ENCODE measurements at places on chromosomes 7 and 10. TPM values are rescaled to one million over a fixed set of nuclear protein-coding genes. Genes with fewer than 3 reads are reported as not detected.

- no peak for DNase-seq
Measured at GRCh38 chr10:75602341-75602740, 170.9 kb downstream of the LRMDA start.

DNA sequence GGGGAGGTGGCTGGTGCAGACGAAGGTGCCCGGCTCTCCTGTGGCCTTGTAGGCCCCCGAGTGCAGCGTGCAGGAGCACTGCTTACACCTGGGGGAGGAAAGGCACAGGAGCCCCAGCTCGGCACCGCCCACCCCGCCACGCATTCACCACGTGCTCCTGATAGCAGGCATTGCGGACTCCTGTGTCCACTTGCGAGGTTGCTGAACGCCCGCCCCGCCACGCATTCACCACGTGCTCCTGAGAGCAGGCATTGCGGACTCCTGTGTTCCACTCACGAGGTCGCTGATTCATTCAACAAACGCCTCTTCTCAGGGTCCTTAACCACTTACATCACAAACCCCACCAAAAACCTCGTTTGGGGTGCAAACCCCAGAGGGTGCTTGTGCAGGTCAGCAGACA lies 13.9 kb downstream of the MICALL2 start:
- DNase-seq, result no peak

DNA sequence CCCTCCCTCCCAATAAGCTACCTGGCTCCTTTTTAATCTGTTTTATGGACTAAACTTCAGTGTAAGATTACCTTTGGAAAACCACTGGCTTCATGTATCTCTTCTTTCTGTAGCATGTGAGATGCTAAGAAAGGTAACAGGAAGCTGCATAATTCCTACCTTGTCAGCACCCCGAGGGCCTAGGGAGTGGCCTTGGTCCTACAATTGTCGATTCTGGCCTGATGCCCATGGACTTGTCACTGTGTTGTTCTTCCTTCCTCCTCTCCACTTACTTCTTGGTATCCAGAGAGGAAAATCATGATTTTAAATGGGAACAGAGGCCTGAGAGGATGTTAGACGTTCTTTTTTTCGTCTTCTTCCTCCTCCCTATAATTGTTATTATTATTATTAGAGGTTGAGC lies 42.9 kb upstream of the PDZD8 start:
- no peak for DNase-seq

- no peak for DNase-seq
Measured at GRCh38 chr7:50119815-50120637, 27.0 kb upstream of the ZPBP start.

DNA sequence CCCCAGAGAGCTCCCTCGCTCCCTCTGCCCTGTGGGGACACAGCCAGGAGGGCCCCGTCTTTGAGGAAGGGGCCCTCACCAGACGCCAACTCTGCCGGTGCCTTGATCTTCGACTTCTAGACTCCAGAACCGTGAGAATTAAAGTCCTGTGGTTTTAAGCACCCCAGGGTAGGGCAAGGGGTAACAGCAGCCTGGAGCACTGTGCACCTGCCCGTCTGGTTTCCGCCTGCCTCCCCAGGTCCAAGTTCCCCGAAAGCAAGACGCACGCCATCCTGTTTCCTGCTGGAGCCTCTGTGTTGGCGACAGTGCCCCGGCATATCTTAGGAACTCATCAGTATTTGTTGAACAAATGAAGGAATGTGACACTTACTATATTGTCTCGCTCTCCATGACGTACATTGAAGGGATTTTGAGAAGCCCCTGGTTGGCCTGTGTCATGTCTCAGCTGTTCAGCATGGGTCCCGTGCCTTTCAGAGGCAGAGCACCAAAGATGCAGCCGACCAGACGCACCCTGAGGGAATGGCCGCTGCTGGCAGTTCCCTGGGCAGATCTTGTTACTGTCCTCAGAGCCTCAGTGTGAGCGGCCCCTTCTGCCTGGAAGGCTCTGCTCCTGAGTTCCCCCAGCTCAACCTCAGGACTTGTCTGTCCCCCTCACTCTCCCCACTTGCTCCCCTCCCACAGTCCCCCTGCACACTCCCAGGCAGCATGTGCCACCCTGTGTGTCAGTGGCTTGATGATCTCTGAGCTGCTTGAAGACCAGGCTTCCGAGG lies 226.2 kb downstream of the TCERG1L start:
- DNase-seq, result no peak

- DNase-seq, result no peak
Measured at GRCh38 chr7:90061077-90061476, 93.2 kb upstream of the STEAP1 start.

- DNase-seq, result no peak
Measured at GRCh38 chr7:37352251-37352880, 96.3 kb downstream of the ELMO1 start.

GRCh38 chr10:126090911-126091728 lies 194.8 kb downstream of the FANK1 start:
- DNase-seq, result no peak

DNA sequence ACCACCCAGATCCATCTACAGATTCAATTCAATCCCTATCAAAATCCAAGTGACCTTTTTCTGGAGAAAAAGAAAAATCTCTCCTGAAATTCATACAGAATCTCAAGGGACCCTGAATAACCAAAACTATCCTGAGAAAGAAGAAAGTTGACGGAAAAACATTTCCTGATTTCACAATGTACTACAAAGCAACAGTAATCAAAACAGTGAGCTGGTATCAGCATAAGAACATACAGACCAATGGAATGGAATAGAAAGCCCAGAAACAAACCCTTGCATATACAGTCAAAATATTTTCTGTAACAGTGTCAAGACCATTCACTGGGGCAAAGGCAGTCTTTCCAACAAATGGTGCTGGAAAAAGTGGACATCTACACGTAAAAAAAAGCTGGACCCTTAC lies 89.9 kb downstream of the JMJD1C start:
- DNase-seq, result no peak

DNA sequence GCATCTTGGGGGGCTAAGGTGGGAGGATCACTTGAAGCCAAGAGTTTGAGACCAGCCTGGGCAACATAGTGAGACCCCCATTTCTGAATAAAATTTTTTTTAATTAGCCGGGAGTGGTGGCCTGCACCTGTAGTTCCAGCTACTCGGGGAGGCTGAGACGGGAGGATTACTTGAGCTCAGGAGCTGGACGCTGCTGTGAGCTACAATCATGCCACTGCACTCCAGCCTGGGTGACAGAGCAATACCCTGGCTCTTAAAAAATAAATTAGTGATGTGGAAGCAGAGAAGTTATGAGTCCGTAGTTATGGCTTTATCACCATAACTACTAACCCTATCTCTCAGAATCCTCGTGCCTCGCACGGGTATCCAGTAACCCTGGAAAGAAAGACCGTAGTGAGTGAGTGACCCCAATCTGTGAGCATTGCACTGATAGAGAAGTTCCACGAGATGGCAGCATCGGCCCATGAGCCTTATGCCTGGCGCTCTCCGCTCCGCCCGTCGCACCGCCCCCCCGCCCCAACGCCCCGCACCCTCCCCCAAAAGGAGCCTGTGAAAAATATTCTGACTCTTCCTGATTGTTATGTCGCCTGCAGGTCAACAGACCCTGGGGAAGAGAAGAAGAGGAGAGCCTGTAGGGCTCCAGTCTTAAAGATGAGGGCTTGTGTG lies 4.9 kb upstream of the SLC29A3 start:
- no peak for DNase-seq

DNA sequence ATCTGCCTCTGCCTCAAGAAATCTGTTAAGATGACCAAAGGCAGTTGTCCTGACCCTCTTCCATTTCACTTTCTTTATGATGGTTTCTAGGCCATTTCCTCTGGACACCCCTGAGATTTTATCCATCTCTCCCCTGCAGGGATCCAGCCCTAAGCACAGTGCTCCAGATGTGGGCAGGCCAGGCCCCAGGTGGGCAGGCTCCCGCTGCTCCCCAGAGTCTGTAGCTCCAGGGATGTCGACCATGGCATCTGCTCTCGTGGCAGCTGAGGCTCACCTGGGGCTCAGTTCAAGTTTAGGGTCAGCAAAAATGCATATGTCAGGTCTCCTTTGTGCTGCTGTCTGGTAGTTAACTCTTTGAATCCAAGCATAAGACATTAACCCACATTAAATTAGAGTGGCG lies 11.8 kb downstream of the CEP41 start:
- no peak for DNase-seq

- DNase-seq, result no peak
Measured at GRCh38 chr10:73937333-73938043, 26.6 kb downstream of the PLAU start.

GRCh38 chr10:116262678-116263077 lies 10.3 kb downstream of the GFRA1 start:
- DNase-seq, result no peak

DNA sequence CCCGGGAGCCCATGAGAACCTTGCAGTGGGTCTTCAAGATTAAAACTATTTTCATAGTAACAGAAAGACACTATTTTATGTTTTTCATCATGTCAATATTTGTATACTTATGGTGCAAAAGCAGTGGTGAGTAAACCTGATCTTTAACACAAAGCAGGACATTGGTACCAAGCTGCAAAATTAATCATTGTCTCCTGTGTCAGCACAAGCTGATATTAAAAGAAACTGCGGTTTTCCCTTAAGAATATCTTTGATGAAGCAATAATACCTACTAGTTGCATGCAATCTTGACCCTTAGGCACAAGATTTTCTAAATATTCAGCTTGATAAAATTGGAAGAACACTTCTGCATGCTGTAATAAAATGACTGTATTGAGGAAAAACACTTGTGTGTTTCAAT lies 121.7 kb downstream of the MDFIC start:
- DNase-seq, result no peak

DNA sequence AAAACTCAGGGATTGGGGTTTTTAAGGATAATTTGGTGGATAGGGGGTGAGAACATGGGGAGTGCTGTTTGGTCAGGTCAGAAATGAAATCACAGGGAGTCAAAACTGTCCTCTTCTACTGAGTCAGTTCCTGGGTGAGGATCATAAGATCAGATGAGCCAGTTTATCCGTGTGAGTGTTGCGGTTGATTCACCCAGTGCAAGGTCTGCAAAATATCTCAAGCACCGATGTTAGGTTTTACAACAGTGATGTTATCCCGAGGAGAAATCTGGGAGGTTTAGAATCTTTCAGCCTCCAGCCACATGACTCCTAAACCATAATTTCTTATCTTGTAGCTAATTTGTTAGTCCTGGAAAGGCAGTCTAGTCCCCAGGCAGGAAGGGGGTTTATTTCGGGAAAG lies 31.7 kb upstream of the AGR2 start:
- DNase-seq, result no peak

DNA sequence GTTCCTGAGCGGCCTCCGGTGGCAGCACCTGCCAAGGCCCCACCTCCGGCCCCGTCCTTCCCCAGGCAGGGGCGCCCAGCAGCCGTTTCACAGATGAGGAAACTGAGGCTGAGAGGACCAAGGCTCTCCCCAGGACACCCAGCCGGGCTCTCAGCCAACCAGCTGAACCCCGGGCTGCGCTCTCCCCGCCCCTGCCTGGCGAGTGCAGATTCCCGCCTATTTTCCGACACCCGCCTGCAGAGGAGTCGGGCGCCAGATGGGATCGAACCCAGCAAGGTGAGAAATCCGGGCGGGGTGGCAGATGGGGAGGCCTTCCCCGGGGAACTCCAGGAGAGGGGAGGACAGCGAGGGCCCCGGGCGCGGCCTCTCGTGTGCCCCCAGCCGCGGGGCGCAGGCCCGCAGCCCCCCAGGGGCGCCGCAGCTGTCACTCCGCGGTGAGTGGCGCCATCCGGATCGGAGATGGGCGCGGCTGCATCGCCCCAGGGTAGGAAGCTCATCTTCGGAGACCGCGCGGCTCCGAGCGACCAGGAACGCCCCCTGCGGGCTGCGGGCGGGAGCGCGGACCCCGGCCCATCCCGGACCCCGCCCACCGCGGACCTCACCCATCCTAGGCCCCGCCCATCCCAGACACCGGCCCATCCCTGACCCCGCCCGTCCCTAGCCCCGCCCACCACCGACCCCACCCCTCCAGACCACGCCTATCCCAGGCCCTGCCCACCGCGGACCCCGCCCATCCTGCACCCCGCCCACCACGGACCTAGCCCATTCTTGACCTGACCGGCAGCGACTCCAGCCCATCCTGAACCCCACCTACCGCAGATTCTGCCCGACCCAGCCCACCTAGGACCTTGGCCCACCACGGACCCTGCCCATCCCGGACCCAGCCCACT lies 90.3 kb downstream of the MICALL2 start:
- no peak for DNase-seq

- no peak for DNase-seq
Measured at GRCh38 chr10:59448616-59449015, 86.3 kb upstream of the FAM13C start.

- no peak for DNase-seq
Measured at GRCh38 chr7:16554518-16555236, 28.1 kb downstream of the LRRC72 start.

DNA sequence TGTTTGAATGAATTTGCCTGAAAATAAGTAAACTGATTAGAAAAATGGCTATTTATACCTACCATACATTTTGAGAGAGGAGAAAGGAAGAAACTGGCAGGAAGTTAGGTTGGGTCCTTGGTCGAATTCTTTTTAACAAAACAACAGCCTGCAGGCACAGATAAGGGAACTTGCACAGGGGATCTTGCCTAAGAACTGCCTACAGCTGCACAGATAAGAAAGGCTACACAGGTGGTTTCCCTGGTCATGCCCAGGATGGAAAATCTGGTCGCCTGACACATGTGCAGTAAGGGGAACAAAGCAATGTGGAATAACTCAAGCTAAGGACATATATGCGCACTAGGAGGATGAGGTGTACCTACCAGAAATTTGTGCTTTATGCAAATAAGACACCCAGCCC lies 732.1 kb upstream of the POT1 start:
- DNase-seq, result no peak

- no peak for DNase-seq
Measured at GRCh38 chr7:149866779-149867447, 6.9 kb upstream of the ATP6V0E2 start.

GRCh38 chr10:44245601-44245938 lies 139.3 kb downstream of the CXCL12 start:
- no peak for DNase-seq

Gene PDE6C
- total RNA-seq, result not detected

Gene BEND7
- 8.8 TPM for total RNA-seq

Gene RAB19
- total RNA-seq, result 1.7 TPM

Gene SLC26A5
- total RNA-seq, result 1.6 TPM

Gene FAM204A
- total RNA-seq, result 78.1 TPM

Gene ATRNL1
- total RNA-seq, result 153 TPM

Gene STEAP4
- total RNA-seq, result 13.2 TPM

Gene FBH1
- 65.7 TPM for total RNA-seq

All from urinary bladder (tissue), 4 donors.